ENCODE measurements at places on chromosomes 7 and 10.

DNA sequence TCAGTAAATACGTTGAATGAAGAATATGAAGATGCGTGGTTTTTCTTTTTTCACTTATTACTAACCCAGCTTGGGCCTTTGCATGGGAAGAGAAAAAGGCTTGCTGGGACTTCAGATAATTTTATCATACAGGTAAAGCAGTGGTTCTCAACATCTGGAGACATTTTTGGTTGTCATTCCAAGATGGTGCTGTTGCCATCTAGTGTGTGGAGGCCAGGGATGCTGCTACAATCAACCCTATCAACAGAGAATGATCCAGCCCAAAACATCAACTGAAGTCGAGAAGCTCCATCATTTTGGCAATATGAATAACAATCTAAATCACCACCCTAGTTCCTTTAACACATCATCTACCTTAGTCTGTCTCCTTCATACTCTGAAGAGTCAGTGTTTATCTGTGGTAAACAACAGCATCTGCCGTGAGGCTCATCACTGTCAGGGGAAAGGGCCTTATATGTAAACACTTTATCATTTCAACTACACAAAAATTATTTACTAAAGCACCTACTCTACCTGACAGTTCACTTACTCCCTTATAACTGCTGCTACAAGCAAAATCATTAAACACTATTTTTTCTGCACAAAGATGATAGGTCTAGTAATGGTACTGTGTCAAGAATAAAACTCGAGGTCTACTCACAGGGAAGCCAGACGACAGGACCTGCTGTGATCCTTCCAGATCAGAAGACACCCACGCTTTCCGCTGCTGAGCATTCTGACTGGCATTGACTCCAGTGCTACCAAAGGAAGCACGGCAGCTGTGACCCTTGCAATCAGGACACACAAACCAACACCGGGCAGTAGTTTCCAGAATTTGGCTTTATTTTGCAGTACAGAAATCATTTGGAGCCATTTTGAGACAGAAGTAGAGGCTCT is 48.6 kb downstream of the GDI2 start:
- no peak for DNase-seq
- H3K4me3 ChIP-seq: no peak overlapping the region
- H3K27ac ChIP-seq: no peak overlapping the region
- no peaks in the 10 kb centered on the region for H3K27me3 ChIP-seq

DNA sequence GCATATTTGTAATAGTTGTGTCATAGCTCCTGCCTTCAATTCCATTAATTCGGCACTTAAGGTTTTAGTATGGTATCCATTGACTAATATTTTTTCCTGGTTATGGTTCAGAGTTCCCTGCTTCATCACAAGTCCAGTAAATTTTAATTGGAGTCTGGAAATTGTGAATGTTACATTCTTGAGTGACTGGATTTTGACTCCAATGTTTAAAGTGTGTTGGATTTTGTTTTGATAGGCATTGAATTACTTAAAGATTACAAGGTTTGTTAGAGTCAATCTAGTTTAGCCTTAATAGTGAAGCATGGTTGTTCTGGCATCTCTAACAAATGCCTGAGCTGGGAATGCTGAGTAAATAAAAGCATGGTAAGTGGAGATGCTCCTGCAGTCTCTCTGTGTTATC is 326.6 kb upstream of the IGFBP3 start:
- no peaks in the 10 kb centered on the region for H3K27me3 ChIP-seq
- H3K4me3 ChIP-seq: no peak overlapping the region
- no peak overlapping the region for H3K27ac ChIP-seq
- no peak for DNase-seq
- H3K4me1 ChIP-seq: no peaks in the 10 kb centered on the region
- no peaks in the 10 kb centered on the region for H3K36me3 ChIP-seq

GRCh38 chr10:29435809-29436501 is 147.1 kb downstream of the LYZL1 start:
- DNase-seq: no peak
- H3K4me1 ChIP-seq: no peaks in the 10 kb centered on the region
- H3K4me3 ChIP-seq: no peak overlapping the region
- H3K27me3 ChIP-seq: no peaks in the 10 kb centered on the region

DNA sequence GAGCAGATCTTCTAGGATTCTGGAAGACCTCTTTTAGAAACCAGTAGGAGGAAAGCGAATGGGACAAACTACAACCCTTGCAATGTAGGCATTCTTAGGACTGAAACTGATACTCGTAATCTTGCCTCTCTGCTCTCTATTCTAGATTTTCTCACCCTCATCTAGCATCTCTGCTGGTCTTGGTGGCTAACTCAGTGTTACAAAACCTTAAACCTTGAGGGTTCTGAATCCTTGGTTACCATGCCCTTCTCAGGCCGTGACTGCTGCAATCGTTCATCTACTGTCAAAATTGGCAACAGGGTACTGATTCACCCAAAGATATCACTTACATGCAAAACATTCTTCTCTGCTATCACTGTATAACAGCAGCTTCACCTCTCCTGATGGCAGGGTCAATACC is 55.2 kb downstream of the SAMD9 start:
- H3K27me3 ChIP-seq: no peaks in the 10 kb centered on the region
- DNase-seq: no peak
- H3K27ac ChIP-seq: no peak overlapping the region
- no peaks in the 10 kb centered on the region for H3K36me3 ChIP-seq

GRCh38 chr7:106102387-106102966 is 9.6 kb downstream of the SYPL1 start:
- no peak overlapping the region for H3K4me3 ChIP-seq
- H3K4me1 ChIP-seq: peaks cover 3% of the 10 kb centered on the region

- H3K36me3 ChIP-seq: no peaks in the 10 kb centered on the region
- H3K4me3 ChIP-seq: no peak overlapping the region
- DNase-seq: no peak
These were observed 683.7 kb upstream of the NRP1 start for GRCh38 chr10:34018129-34018528.

DNA sequence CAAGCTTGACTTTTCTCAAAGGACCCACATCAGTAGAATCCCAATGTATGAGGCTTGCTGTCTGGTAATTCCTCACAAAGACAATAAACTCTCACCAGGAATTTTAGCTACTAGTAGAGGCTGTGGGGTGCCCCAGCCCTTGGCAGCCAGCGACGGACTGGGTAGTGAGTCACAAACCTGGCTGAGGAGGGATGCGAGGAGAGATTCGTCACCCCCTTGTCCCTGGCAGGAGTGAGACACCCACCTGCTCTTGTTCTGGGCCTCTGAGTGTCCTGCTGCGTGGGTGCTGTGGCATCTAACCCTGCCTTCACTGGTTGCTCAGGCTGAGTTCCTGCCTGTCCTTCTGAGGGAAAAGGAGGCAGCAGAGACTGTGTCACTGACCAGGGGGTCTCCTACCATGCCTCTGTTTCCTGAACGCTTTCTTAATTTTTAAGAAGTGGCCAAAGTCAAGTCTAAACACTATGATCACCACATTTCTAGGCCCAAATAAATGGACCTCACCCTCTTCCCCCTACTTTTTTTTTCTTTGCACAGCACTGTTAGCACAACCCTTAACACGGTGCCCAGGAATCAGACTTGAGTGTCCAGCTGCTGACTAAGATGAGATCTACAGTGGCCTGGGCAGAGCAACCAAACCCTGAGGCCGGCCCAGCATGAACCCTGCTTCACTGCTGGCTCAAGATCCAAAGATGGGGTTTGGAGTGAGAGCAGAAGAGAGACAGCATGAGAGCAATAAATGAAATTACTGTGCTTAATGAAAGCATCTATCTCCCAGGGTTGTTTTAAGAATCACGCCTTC is 146.4 kb downstream of the ANLN start:
- H3K36me3 ChIP-seq: no peaks in the 10 kb centered on the region
- no peaks in the 10 kb centered on the region for H3K27me3 ChIP-seq

GRCh38 chr7:43799605-43800004 is 41.1 kb downstream of the BLVRA start:
- no peak overlapping the region for H3K4me3 ChIP-seq
- H3K27me3 ChIP-seq: no peaks in the 10 kb centered on the region
- H3K36me3 ChIP-seq: peaks cover 88% of the 10 kb centered on the region
- H3K27ac ChIP-seq: no peak overlapping the region

DNA sequence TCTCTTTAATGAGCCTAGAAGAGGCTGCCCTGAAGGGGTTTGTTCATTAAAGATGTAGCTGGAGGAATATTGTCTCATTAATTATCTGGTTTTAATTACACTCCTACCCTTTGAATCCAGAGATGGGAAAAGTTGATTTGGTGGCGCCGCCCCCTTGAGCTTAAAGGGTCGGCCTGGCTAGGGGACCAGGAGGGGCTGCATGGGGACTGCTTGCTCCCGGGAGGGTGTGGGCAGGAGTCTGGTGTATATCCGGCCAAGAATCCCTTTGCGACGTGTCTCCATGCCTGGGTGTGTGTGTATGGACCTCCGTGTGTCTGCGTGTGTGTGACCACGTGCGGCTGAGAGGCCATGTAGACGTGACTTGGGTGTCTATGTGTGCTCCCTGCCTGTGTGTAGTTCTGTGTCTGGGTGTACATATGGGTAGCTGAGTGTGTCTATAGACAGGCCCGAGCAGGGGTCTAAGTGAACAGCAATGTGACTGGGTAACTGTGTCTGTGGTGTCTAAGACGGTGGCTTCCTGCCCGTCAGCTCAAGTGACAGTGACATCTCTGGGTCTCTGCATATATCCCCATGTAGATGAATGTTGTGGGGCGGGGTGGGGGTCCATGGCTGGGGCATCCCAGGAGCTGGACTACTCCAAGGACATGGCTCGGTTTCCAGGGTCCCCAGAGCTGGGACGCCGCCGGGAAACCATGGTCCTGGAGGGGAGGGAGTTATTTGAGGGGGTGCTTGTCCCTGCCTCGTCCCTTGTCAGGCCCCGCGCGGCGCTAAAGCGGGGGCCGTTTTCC is 10.7 kb downstream of the LBX1 start:
- H3K27me3 ChIP-seq: peaks cover 100% of the 10 kb centered on the region
- no peak overlapping the region for H3K27ac ChIP-seq
- no peak overlapping the region for H3K4me3 ChIP-seq
- peaks cover 5% of the 10 kb centered on the region for H3K4me1 ChIP-seq

DNA sequence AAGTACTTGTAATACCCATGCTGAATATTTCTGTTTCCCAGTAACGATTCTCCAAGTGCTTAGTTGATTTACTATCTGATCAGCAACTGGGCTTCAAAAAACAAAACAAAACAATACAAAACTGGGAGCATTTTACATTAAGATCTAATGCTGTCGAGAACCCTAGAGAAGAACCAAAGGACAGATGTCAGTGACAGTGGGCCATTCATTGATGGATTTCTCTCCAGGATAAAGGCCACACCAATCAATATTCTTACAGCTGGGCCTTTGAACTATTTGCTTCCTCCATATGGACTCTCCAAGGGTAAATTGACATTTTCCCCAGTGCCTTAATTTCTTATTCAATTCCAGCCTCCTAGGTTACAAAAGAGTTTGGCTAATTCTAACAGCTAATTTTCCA is 217.5 kb downstream of the ADAM12 start:
- H3K27ac ChIP-seq: no peak overlapping the region
- no peak for DNase-seq

GRCh38 chr7:139842401-139843210 is 13.5 kb downstream of the TBXAS1 start:
- H3K27me3 ChIP-seq: no peaks in the 10 kb centered on the region
- H3K36me3 ChIP-seq: no peaks in the 10 kb centered on the region
- H3K4me3 ChIP-seq: no peak overlapping the region
- H3K27ac ChIP-seq: no peak overlapping the region
- no peak for DNase-seq
- H3K4me1 ChIP-seq: no peaks in the 10 kb centered on the region

GRCh38 chr10:130038611-130039109 is 72.0 kb downstream of the C10orf143 start:
- no peaks in the 10 kb centered on the region for H3K27me3 ChIP-seq
- H3K27ac ChIP-seq: no peak overlapping the region
- DNase-seq: no peak

DNA sequence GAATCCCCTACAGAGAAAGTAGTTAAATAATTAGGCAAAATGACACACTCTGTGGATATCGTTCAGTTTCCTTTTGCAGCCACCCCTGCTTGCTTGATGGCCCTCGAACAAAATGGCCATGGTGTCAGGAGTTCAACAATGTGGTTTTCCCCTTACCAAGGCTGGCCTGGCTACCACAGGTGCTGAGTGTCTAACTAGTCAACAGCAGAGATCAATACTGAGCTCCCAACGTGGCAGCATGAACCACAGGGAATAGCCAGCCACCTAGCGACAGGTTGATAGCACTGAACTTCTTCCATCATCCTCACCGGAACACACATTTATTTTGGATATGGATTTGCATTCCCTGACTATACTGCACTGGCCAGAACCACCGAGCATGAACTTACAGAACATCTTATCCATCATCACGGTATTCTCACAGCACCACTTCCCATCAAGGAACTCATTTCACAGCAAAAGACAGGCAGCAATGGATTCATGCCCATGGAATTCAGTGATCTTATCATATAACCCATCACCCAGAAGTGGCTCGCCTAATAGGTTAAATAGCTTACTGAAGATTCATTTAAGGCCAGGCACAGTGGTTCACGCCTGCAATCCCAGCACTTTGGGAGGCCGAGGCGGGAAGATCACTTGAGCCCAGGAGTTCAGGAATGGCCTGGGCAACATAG is 6.3 kb downstream of the C10orf67 start:
- no peak for DNase-seq
- no peak overlapping the region for H3K4me3 ChIP-seq
- no peaks in the 10 kb centered on the region for H3K4me1 ChIP-seq
- H3K36me3 ChIP-seq: no peaks in the 10 kb centered on the region
- H3K27ac ChIP-seq: no peak overlapping the region

DNA sequence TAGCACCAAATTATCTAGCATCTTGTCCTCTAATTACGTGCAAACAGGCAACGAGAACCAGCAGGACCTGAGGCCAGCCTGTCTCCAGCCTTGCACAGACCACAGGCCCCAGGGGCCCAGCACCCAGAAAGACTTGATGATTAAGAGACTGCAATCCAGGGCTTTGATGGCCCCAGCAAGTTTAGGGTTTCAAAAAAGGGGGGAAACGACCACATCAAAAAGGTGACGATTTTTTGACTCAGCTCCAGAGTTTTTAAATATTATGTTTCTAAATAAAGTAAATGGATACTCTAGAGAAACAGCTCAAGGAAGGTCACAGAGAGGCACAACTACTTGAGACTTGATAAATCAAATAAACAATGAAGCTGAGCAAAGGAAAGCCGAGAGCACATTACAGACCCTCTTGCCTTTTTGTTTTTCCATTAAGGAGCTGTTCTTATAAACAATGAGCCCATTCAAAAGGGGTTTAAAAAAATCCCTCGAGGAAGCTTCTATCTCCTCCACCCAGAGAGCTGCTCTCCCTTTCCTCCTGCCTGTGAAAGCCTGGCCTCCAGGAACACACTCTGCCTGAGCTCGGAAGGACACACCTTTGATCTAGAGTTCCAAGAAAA is 44.1 kb downstream of the GLI3 start:
- H3K4me1 ChIP-seq: no peaks in the 10 kb centered on the region
- no peaks in the 10 kb centered on the region for H3K27me3 ChIP-seq
- H3K4me3 ChIP-seq: no peak overlapping the region
- no peak overlapping the region for H3K27ac ChIP-seq
- H3K36me3 ChIP-seq: no peaks in the 10 kb centered on the region

All from tibial nerve (tissue), 4 donors.